ENCODE measurements at places on chromosomes 16 and 17. TPM values are rescaled to one million over a fixed set of nuclear protein-coding genes. Genes with fewer than 3 reads are reported as not detected.

The RHBDL1 gene
- 0.25 TPM for total RNA-seq

The C17orf78 gene
- total RNA-seq: not detected

The FAM222B gene
- 4.9 TPM for total RNA-seq

The SLC38A7 gene
- total RNA-seq: 20.9 TPM

The KRTAP2-3 gene
- total RNA-seq: not detected

The SLC35G3 gene
- not detected for total RNA-seq

The MT3 gene
- not detected for total RNA-seq

The PDILT gene
- not detected for total RNA-seq

The MARF1 gene
- total RNA-seq: 9.6 TPM

All from dermis microvascular lymphatic vessel endothelial cell (primary cell).